Type B pancreatic cell (in vitro differentiated cells): ENCODE measurements at places on chromosomes 3 and 15. TPM values are rescaled to one million over a fixed set of nuclear protein-coding genes. Genes with fewer than 3 reads are reported as not detected.

Gene RTP3
- not detected in 2 replicates for total RNA-seq

DNA sequence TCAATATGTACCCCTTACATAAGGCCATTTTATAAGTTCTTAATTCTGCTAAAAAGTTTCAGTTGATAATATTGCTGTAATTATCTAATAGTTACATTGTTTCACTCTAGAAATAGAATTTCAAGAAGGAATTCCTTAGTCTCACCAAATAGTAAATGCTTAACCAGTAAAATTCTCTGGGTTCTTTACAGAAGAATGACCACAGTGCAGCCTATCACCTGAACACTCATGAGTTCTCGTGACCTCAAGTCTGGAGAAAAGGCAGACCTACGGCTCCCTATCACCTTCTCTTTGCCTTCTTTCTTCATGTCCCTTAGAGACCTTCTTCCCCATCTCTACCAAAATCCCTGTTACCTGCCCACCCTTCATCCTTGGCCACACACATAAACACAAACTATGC, 30.9 kb downstream of the CCDC191 start:
- peaks cover 3% of the 10 kb centered on the region for H3K4me1 ChIP-seq
- no peak overlapping the region for H3K4me3 ChIP-seq
- no peak for DNase-seq
- peaks cover 4% of the 10 kb centered on the region for H3K36me3 ChIP-seq
- peaks cover 14% of the 10 kb centered on the region for H3K27me3 ChIP-seq

Gene NOX5
- 0.12 TPM in 1 of 2 replicates, not detected in the other for total RNA-seq

Gene TEX9
- total RNA-seq, result 19.7 and 23.7 TPM in 2 replicates

DNA sequence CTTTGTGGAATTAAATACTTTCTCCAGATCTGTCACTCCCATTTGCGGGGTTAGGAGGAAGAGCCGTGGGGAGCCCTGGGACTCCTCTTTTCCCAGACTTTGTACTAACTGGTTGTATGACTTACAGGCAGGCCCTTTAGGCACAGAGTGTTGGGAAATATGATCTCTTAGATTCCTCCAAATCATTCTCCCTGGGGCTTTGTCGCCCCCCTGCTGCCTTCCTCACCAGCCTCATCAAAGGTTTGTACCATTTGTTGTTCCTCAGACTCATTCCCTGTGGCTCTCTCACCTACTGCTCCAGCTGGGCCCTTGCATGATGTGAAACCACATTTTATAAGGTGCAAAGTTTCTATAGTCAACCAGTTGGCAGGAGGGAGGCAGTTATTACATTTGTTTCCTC, 56.4 kb downstream of the CRYGS start:
- peaks cover 9% of the 10 kb centered on the region for H3K27me3 ChIP-seq
- no peak overlapping the region for H3K4me3 ChIP-seq
- peaks cover 12% of the 10 kb centered on the region for H3K4me1 ChIP-seq

Gene CFAP161
- total RNA-seq, result 0.36 TPM in 1 of 2 replicates, not detected in the other

DNA sequence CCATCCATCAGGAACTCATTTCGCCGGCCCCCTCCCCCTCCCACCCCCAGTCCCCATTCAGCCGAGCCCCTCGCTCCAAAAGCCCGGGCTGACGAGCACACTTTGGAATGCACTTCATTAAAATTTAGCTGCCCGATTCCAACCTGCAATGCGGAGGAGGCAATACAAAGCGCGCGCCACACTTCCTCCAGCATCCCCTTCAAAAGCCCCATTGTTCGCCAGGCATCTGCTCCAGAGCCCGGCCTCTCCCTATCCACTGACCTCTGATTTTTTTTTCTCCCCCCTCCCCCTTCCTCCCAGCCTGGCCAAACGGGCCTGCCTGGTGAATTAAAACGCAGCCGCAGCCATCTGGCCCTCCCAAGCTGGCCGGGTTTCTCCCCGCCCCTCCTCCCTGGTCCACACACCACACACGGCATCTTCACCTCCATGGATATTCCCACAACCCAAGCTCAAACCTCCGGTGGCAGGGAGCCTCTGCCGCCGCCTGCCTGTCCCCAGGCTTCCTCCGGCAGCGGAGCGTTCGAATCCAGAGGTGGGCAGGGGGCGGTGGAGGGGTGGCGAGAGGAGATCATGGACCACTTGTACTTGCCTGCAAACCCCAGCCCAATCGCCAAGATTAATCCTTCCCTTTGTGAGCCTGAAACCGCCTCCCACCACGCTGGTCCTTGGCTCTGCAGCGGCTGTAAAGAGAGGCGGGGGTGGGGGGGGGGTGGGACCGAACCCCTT, 441.3 kb downstream of the MAGI1 start:
- DNase-seq, result peak; percentile 74
- peaks cover 48% of the 10 kb centered on the region for H3K4me1 ChIP-seq
- H3K36me3 ChIP-seq, result no peaks in the 10 kb centered on the region
- H3K4me3 ChIP-seq, result peak overlapping the region; percentile 89
- peak overlapping the region; percentile 63 for H3K27ac ChIP-seq

DNA sequence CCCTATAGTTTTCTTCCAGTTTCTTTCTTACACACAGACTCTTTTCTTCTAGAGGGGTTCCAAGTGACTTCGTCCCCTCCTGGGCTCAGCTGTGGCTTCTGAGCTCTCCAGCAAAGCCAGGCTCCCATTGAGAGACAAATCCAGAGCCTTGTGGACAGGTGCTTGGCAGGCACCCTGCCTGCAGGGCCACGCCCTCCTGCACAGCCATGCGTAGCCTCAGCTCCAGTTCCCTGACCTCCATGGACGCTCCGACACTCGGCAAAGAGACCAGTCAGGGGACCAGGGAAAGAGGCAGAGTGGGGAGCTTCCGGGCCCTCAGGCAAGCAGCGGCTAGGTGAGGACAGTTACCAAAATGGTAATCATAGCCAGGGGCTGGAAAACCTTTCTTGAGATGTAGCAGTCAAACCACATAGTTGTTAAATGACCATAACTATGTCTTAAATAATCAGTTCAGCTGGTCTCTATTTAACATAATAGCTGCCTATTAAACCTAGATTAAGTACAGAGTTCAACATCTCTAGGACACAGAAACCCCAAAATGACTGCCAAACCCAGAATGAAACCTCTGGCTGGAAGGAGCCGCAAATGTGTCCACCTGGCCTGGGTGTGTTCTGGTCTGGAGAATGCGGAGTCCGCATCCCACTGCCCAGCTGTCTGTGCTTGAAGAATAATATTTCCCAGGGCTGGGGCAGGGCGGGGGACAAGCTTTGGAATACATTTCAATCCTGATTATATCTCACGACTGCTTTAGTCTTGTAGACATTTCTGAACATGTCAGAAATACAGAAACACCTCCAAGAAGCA, 69.3 kb upstream of the RGMA start:
- H3K27me3 ChIP-seq, result peaks cover 8% of the 10 kb centered on the region
- no peaks in the 10 kb centered on the region for H3K4me1 ChIP-seq
- no peak overlapping the region for H3K27ac ChIP-seq
- no peak overlapping the region for H3K4me3 ChIP-seq
- no peak for DNase-seq
- H3K36me3 ChIP-seq, result peaks cover 3% of the 10 kb centered on the region

DNA sequence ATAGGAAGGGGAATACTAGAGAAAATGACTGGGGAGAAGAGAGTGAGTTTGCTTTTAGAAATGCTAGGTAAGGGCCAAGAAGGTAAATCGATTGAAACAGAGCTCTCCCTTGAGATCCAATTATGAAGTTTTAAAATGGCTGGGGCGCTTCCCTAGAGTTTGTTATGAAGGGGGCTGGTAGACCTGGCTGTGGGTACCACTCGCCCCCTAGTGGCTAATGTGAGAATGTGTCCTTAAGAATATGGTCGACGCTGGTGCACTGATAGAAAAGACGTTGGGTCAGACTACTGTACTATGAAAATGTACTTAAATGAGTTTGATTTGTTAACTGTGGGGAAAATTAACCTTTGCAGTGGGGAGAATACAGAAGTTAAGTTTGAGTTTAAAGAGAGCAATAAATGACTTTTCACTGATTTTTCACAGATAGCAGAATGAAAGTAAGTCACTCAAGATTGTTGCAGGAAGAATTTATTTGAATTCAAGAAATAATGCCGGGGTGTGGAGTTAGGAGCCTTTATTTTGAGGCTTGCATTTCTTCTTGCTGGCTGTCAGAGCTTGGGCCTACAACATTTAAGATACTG, 9.2 kb downstream of the TMPRSS7 start:
- no peak overlapping the region for H3K27ac ChIP-seq
- H3K4me3 ChIP-seq, result no peak overlapping the region
- DNase-seq, result no peak
- no peaks in the 10 kb centered on the region for H3K36me3 ChIP-seq
- H3K4me1 ChIP-seq, result peaks cover 4% of the 10 kb centered on the region
- H3K27me3 ChIP-seq, result no peaks in the 10 kb centered on the region
